CD14-positive monocyte (primary cell): ENCODE measurements at places on chromosomes 7 and 10.

GRCh38 chr7:30353932-30354607, 69.7 kb downstream of the ZNRF2 start:
- no peak for DNase-seq

GRCh38 chr7:44325811-44326241, 432 bp upstream of the CAMK2B start:
- no peak for DNase-seq

- no peak for DNase-seq
These were observed 104.4 kb upstream of the ZNF92 start for GRCh38 chr7:65269150-65269856.

- DNase-seq: no peak
These were observed 74.5 kb upstream of the VKORC1L1 start for GRCh38 chr7:65798111-65799075.

- DNase-seq: no peak
These were observed 59.3 kb downstream of the NUDCD3 start for GRCh38 chr7:44431091-44431608.

DNA sequence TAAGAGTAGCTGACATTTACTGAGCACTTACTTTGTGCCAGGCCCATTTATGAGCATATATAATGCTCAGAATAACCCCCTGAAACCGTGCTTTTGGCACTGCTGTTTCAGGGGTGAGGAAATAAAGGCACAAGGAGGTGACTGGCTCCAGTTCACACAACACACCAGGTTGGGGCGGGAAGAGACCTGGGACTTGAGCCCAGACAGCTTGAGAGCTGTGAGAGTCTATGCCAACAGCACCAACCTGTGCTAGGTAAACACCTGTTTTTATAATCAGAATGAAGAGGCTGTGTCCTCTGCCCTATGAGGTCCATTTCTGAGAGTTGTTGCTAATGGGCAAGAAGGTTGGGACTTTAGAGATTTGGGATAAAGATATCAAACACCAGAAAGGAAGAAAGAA, 8.8 kb upstream of the AZGP1 start:
- no peak for DNase-seq
